ENCODE measurements at places on chromosomes 5 and 9. TPM values are rescaled to one million over a fixed set of nuclear protein-coding genes. Genes with fewer than 3 reads are reported as not detected.

Gene MCTP1
- polyA plus RNA-seq, result 4.3 TPM

Gene CDX1
- polyA plus RNA-seq, result 0.69 TPM

Gene IL5
- not detected for polyA plus RNA-seq

Gene FAM169A
- 19.5 TPM for polyA plus RNA-seq

Gene CNTNAP3
- polyA plus RNA-seq, result 4.7 TPM

Gene ADAMTS19
- 6.4 TPM for polyA plus RNA-seq

Gene NEUROG1
- not detected for polyA plus RNA-seq

Gene PAIP1
- polyA plus RNA-seq, result 186 TPM

Gene ROR2
- 20.5 TPM for polyA plus RNA-seq
